ENCODE measurements at places on chromosomes 1 and 21. TPM values are rescaled to one million over a fixed set of nuclear protein-coding genes. Genes with fewer than 3 reads are reported as not detected.

The KCNK1 gene
- polyA plus RNA-seq: 10.1 TPM

The CD34 gene
- 0.59 TPM for polyA plus RNA-seq

The ECM1 gene
- 20.2 TPM for polyA plus RNA-seq

The TFAP2E gene
- polyA plus RNA-seq: 0.59 TPM

The SH2D5 gene
- 6.5 TPM for polyA plus RNA-seq

The POFUT2 gene
- 45.5 TPM for polyA plus RNA-seq

The OR2AK2 gene
- polyA plus RNA-seq: not detected

The NBPF6 gene
- polyA plus RNA-seq: not detected

The FALEC gene
- 0.72 TPM for polyA plus RNA-seq

The AMPD1 gene
- not detected for polyA plus RNA-seq

The SOX13 gene
- polyA plus RNA-seq: 10.6 TPM

The SPRR4 gene
- polyA plus RNA-seq: not detected

The DNASE2B gene
- 0.03 TPM for polyA plus RNA-seq
